ENCODE measurements at places on chromosomes 2 and 18.

- no peak for DNase-seq
Measured at GRCh38 chr18:31049189-31049588, 6.6 kb upstream of the DSC3 start.

DNA sequence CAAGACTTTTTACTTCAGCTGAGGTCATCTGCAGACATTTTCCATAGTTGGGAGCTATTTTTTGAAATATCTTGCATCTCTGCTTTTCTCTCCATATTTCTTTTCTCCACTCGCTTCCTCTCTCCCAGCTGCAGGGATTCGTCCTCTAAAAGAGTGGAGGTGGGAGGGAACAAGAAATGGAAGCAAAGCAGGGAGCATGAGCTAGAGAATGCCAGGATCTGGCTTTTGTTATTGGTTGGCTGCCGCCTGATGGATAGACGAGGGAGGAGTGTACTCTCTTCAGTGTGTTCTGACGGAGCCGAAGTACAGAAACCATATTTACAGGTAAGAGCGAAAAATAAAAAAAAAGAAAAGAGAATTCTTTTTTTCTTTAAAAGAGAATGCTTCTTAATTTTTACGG, at the start of gene CSRNP3:
Gene CSRNP3 (plus strand): TSS at position 282 of the 400 bp plus-strand sequence. CDS start 125,368 bp downstream, outside the sequence.
- DNase-seq = peak; percentile 96

GRCh38 chr2:70062270-70062669, 25.0 kb upstream of the PCBP1 start:
- DNase-seq = no peak

- no peak for DNase-seq
Measured at GRCh38 chr2:216402751-216403150, 9.5 kb upstream of the SMARCAL1 start.

GRCh38 chr18:35982409-35983114, 10.1 kb downstream of the RMP24 start:
- no peak for DNase-seq

GRCh38 chr2:230879271-230879882, 14.6 kb downstream of the ITM2C start:
- no peak for DNase-seq

GRCh38 chr18:34866739-34867138, 156.6 kb downstream of the DTNA start:
- no peak for DNase-seq

DNA sequence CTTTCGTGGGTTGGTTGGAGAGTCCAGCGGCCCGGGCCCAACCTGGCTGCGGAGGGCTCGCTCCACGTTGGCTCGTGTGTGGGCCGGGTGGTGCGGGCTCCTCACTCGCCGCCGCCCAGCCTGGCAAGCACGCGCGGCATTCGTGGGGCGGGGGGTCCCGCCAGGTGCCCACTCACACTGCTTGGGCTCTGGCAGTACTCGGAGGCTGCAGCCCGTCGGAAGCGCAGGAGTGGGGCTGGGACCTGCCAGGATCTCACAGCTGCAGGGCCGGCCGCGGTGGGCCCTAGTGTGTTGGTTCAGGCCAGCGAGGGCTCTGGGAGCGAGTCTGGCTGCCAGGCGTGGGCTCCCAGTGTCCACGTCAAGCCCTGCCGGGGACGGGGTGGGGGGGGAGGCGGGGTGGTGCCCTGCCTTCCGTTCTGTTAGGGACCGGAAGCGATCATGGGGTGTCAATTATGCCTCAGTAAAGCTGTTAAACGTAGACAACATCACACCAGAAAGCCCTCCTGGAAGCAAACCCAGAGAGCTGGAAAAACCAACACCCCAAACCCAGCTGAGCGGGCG, 1.0 kb upstream of the HS6ST1 start:
- DNase-seq = no peak

GRCh38 chr2:227182765-227183164, 18.3 kb downstream of the COL4A3 start:
- no peak for DNase-seq

GRCh38 chr2:29010946-29011345, 29.8 kb downstream of the TOGARAM2 start:
- no peak for DNase-seq

- no peak for DNase-seq
Measured at GRCh38 chr2:64837925-64838641, 151.1 kb upstream of the SLC1A4 start.

- DNase-seq = no peak
Measured at GRCh38 chr2:28432362-28432761, 39.7 kb downstream of the FOSL2 start.

DNA sequence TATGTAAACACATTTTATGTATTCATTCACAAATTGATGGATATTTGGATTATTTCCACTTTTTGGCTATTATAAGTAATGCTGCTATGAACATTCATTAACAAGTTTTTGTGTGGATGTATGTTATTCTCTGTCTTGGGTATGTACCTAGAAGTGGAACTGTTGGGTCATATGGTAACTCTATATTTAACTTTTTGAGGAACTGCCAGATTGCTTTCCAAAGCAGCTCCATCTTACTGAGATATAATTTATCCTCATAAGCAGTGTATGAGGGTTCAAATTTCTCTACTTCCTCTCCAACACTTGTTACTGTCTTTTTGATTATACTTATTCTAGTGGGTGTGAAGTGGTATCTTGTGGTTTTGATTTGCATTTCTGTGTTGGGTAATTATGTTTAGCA, 7.1 kb upstream of the EML6 start:
- DNase-seq = no peak

GRCh38 chr2:88059979-88060906, 4.7 kb upstream of the KRCC1 start:
- DNase-seq = peak; percentile 27

GRCh38 chr2:58540681-58541080, 299.6 kb upstream of the FANCL start:
- no peak for DNase-seq

DNA sequence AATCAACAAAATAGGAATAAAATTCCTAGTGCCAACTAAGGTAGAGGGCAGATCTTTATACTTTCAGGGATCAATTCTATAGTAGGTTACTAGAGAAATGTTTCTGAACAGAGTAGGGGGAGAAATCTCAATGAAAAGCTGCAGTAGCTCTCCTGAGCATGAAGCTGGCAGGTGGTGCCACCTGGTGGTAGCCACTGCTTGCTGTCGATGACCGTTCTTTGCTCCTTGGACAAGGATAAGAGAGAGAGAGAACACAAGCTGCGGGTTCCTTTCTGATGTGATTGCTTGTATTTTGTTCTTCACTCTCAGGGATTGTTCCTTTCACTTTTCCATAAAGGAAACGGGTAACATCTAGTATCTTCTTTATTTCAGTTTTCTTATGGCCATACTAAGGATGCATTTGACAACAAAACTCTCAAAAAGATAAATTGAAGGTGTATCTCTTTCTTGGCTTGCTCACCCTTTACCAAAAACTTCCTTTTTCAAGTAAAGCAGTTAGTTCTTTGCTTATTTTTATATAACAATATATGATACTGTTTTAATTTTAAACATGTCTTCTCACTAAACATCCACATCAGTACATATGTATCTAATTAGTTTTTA, 18.6 kb upstream of the MRPL19 start:
- no peak for DNase-seq

GRCh38 chr2:196079052-196079451, 10.4 kb upstream of the DNAH7 start:
- no peak for DNase-seq

- DNase-seq = no peak
Measured at GRCh38 chr18:77114415-77115191, 18.0 kb downstream of the MBP start.

DNA sequence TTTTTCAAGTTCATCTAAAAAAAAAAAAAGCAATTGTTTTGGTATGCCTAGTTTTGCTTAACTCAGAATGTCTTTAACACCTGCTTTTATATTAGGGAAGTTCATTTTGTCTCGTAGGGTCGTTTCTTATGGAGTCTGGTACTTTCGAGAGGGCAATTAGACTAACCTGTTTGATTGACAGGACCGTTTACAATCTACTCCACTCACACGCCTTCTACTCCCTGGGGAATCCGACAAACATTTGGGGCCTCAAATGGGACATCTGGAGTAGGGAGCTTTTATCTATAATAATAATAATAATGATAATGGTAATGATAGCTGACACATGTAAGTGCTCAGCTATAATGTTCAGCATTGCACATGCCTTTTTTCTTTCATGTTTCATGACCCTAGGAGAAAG, 261.6 kb upstream of the RASGRP3 start:
- no peak for DNase-seq

- DNase-seq = no peak
Measured at GRCh38 chr2:165818920-165819319, 24.9 kb upstream of the GALNT3 start.

DNA sequence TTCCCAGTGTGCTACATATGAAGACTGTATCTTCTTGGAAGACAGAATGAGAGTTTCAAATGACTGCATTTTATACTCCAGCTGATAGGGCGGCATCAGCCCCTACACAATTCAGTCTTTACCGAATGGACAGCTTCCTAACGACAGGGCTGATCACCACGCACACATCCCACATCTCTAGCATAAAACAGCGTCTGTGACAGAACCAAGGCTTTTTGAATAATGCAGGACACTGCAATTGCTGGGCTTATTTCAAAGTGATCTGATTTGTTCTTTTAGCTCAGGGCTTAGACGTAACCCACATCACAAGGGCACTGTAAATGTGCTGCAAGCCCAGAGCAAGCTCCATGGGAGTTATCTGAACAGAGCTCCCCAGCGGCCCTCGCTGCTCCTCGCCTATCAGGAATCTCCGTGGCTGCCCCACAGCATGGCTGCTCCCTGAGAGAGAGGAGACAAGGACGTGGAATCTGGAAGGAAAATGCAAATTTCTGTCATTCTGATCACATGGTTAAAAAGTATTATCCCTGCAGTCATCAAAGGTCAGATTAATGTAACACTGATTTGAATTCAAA, 158.5 kb upstream of the ALKAL2 start:
- DNase-seq = no peak

GRCh38 chr2:240590681-240591111, 4.2 kb downstream of the CAPN10 start:
- DNase-seq = no peak

DNA sequence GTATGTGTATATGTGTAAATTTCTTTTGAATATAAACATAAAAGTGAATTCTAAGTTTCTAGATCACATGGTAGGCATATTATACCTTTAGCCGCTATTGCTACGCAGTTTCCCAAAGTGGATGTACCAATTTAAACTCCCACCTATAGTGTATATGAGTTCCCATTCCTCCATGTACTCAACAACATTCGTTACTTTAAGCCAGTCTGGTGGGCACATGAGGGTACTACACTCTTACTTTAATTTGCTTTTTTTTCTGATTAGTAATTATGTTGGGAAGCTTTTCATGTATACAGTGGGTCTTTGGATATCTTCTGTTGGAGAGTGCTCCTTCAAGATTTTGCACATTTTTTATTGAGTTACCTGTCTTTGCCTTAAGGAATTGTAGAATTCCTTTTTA, 683.8 kb downstream of the ERBB4 start:
- DNase-seq = no peak

DNA sequence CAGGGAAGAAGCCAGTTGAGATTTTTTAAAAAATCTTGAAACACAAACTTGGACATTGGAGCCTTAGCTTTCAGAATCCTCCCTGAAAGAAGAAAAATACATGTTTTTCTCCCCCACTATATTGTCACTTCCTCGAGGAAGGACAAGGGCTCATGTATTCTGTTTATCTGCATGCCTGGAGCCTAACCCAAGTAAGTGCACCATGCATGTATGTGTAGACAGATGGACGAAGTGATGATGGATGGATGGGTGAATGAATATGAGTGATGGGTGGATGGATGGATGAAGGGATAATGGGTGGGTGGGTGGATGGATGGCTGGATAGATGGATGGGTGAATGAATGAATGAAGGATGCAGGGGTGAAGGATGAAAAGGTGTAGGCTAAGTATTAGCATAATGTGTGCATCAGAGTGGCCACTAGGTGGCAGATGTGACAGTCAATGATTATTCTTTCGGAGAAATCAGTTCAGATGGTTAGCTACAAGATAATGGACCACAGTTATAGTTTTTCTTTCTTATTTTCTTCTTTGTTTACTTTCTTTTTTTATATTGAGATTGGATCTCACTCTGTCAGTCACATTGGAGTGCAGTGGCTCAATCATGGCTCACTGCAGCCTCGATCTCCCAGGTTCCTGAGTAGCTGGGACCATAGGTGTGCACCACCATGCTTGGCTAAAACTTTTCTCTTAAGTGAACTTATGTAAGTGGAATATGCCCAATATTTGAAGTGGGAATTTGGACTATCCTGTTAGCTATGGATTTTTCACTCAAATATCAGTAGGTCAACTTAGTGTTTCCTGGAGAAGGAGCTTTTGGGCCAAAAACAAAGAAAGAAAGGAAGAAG, 18.5 kb upstream of the CCDC93 start:
- no peak for DNase-seq

- DNase-seq = no peak
Measured at GRCh38 chr2:204468746-204469429, 76.4 kb upstream of the PARD3B start.

DNA sequence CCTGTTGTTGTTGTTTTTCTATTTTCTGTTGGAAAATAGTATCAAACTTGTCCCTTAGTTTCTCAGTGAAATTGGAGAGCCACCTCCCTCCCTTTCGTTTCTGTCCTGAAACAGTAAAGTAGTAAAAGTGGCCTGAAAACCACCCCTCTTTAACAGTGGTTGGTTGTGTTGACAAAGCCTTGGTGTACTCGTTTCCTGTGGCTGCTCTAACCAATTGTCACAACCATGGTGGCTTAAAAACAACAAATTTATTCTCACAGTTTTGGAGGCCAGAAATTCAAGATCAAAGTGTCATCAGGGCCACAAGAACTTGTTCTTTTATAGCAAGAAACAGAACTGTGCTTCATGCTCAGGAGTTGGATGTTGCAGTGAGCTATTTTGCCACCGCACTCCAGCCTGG, 4.0 kb upstream of the DYSF start:
- no peak for DNase-seq

DNA sequence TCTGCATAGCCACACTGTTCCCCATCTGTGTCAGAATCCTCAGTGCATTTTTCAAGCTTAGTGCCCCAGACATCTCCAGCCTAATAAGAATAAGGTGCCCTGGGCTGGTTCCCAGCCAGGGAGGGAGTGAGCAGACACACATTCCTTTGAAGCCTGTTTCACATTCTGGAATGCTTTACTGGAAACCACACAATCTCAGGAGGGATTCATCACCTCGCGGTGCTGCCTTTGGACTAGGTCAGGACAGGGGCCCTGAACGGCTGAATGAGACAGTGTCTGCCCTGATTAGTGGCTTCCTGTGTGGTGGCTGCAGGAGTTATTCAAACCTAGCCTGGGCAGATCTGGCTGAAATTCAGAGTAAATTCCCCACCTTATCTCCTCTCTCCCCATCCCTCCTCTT, 108.0 kb upstream of the LDAH start:
- DNase-seq = no peak

DNA sequence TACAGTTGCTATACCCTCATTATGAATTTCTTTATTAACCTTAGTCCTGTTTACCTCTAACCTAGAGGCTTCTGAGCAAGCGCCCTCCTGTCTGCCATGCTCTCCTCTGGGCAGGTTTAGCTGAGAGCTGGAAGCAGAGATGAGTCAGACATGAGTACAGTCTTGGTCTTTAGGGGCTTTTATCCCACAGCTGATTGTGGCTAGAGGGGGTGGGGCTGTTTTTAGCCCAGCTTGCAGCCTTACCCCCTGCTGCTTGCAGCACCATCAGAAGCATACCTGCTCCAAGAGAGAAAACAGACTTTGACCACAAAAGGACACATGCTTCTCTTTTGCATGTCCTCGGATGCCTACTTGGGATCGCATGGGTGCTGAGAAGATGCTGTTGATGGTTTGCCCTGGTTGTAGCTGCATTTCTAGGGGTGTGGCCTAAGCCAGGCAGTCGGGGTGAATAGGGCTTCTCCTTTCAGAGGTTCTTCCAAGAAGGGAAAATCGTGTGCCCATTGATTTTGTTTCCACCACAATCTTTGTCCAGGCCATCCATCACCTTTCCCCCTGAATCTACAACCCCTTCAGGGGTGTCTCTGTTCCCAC, 115.0 kb upstream of the LGALSL start:
- DNase-seq = no peak

All from NCI-H2081 treated with DMSO at 0.1 percent for 48 hours (cell line).